ENCODE measurements at places on chromosomes 6 and 20.

DNA sequence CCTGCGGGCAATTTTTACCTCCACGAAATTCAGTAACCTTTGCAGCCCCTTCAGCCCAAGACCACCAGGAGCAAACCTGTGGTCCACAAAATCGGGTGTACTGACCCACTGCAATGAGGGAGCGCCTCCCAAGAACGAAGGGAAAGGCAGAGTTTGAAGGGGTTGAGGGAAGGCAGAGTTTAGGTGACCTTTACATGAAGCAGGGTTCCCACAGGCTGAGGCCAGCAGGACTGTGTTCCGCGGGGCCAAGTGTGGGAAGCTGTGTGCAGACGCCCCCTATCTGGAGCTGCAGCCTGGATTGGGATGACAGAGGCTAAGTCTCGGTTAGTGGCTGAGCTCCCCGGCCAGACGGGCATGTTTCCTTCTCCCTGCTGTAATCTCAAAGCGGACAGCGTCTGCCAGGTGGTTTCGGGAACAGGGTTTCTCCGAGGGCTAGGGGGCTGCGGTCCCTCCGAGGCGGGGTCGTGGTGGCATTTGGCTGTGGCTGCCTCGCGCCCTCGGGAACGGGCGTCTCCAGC lies 826 bp upstream of the PYGB start:
- DNase-seq = peak; percentile 72

- peak; percentile 79 for DNase-seq
Observed at GRCh38 chr20:48186447-48186846, 401.2 kb upstream of the SULF2 start.

DNA sequence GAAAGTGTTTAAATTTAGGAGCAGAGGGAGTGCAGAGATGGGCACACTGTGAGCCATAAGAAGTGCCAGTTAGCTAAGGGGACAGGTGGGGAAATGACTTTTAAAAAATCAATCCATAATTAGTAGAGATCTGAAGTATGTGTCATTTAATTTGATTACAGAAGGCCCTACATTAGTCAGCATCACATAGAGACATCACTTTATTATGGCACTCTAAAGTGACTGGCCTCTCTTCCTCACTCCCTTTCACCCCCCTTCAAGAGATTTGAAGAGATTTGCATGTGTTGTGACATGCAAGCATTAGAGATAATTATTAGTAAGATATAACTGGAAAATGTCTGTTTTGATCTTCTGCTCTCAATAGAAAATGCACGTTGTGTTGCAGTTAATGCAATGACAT lies 86.7 kb downstream of the SLX4IP start:
- DNase-seq = no peak

GRCh38 chr6:15148356-15148946 lies 97.4 kb upstream of the JARID2 start:
- DNase-seq = peak; percentile 76

- no peak for DNase-seq
Observed at GRCh38 chr20:45958593-45958992, 13.4 kb downstream of the ZNF335 start.

- no peak for DNase-seq
Observed at GRCh38 chr6:32963866-32964265, 4.5 kb upstream of the BRD2 start.

DNA sequence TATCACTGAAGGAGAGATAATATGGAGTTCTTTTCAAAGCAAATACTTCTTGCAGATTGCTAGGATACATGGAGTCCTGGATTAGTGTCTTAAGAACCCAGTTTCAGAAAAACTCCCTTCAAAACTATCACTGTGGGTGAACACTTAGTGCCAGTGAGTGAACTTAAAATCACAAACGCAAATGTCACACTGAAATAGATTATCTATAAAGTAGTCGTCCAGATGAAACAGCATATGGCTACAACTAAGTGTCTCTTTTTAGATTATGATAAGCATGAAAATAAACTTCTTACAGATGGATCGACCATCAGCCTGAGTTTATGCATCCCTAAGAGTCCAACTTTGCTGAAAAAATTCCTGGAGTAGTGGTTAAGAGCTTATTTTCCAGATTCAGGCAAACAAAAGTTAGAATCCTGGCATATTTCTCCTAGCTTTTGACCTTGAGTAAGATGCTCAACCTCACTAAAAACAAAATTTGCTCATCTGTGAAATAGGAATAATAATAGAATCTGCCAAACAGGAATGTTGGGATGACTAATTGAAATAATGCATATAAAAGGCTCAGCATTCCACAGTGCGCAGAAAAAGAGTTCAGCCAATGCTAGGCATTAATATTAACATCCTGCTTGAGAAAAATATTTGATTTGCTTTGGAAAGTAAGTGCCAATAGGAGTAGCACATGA lies 70.4 kb downstream of the DOK5 start:
- peak; percentile 85 for DNase-seq

DNA sequence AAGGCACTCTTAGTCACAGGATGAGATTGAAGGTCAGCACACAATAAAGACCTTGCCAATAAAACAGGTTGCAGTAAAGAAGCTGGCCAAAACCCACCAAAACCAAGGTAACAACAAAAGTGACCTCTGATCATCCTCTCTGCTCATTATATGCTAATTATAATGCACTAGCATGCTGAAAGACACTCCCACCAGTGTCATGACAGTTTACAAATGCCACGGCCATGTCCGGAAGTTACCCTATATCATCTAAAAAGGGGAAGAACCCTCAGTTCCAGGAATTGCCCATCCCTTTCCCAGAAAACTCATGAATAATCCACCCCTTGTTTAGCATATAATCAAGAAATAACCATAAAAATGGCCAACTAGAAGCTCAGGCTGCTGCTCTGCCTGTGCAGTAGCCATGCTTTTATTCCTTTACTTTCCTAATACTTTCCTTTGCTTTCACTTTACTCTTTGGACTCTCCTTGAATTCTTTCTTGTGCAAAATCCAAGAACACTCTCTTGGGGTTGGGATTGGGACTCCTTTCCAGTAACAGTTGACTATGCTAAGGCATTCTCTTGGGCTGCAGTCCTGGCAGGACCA lies 527.3 kb upstream of the MAP3K7 start:
- DNase-seq = no peak

DNA sequence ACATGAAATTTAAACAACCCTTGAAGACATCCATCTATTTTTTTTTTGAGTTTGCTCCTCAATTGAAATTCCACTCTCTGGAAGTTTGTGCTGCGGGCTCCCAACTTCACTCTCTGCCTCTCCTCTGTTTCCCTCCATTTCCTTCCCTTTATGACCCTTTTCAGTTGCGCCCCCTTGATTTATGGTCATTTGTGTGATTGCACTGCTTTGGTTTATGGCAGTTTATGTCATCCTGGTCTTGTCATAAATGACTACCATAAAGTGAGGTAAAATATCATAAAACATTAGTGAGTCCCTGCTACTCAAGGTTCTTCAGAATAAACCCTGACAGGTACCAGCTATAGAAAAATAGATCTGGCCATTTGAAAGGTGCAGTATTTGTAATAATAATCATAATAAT lies 348.3 kb upstream of the ZFP64 start:
- no peak for DNase-seq

DNA sequence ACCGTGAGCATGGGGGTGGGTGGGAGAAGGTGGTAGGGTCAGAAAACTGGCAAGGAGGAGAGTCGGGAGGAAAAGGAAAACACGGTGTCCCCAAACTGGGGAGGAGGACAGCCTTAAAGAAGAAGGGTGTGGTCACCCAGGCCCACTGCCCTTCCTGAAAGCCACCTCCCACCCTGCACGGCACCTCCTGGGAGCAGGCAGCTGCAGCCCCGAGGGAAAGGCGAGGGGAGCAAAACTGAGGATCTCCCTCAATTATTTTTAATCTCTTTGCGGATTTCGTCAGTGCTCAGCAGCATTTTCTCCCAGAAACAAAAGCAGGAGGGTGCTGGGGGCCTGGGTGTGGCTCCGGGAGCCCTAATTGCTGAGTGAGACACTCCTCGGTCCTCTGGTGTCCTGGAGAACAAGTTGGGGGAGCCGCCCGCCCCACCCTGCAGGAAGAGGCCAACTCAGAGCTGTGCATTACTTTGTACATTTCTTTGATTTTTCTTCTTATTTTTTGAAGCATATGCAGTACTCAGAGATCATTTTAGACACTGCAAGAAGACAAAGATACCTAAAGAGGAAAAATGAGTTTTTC lies 56.4 kb downstream of the RIOK1 start:
- no peak for DNase-seq
